ENCODE measurements at places on chromosomes 2 and 18. TPM values are rescaled to one million over a fixed set of nuclear protein-coding genes. Genes with fewer than 3 reads are reported as not detected.

GRCh38 chr2:30298302-30298701 is 67.0 kb downstream of the LBH start:
- DNase-seq = no peak

- no peak for DNase-seq
Observed at GRCh38 chr2:221750316-221750715, 178.2 kb upstream of the EPHA4 start.

ZNF142 gene
- polyA plus RNA-seq = 16.1 TPM

- no peak for DNase-seq
Observed at GRCh38 chr2:212721026-212721451, 182.4 kb upstream of the ERBB4 start.

AQP4 gene
- 0.23 TPM for polyA plus RNA-seq

DNA sequence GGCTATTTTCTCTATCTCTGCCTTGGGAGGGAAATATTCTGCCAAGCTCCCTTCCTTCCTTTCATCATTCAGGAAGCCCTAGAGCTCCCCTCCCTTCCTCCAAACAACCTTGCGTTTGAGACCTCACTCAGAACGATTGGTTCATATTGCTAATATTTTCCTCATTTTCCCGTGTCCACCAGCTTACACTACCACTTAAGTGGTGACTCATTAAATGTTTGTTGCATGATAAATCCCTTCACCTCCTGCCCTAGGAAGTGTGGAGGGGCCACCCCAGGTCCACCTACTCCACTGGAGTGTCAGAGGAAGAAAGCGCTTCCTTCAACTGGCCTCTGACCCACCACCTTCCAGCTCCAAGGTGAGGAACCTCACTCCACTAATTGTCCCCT is 2.3 kb upstream of the LPIN2 start:
- no peak for DNase-seq

DNA sequence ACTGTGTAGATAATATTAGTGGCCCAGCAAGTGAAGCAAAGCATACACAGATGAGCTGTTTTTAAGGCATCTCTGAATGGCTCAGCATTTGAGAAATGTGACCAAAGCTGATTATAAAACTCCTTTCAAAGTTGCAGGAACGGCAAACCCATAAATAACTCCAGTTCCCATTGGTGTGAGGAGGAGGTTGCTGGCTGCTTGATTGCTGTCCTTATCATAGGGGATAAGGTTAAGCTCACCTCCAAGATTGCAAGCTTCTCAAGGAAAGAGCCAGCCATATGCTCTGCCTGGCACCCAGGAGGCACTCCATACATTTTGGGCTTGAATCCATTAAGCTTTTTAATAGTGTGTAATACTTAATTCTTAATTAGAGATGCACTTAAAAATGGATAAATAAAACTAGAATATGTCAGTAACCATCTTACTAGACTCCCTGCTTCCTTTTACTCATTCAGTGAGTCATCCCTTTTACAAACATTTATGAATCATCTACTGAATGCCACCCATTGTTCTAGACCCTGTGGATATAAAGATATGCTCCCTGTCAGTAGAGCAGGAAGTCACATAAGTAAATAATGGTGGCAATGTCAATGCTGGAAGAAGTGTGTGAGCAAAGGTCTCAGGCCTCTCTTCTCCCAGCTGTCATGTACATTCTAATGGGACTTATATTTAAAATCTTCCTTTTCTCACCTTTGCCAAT is 99.3 kb downstream of the SPATS2L start:
- DNase-seq = no peak

- DNase-seq = no peak
Observed at GRCh38 chr2:167504061-167504460, 615.8 kb downstream of the XIRP2 start.

DNA sequence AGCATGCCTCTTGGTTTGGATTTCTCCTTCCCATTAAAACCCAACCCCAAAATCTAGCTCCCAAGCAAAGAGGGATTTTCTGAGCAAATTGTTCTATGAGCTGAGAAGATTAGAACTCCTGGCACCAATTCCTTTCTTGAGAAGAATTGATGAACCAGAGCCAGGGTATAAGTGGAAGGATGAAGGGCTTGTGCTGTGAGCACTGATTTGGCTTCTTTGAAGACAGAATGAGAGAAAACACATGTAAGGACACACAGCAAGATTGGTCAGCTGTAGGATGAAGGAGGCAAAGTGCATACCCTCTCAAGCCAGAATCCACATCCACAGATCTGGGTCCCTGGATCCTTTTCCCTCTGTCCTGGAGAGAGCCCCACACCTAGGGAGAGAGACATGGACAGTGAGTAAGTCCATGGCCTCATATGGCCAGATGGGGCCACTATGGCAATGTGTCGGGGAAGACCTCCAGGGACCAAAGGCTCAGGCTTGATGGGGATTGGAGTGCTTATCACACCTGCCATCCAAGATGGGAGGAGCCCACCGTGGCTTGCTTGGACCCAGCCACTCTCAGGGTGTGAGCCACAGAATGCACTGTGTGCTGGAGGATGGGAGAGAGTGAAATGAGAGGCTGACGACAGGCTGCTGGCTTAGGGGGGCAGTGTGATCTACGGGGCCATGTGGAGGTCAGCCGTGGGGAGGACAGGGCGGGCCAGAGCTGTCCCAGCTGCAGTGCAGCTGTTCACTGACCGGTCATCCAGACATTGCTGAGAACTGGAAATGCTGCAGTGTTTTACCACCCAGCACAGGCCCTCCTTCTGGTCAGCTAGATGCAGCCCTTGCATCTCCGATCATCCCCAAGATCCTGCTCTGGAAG is 339.8 kb downstream of the CYP26B1 start:
- DNase-seq = no peak

GRCh38 chr2:239751679-239752355 is 273.3 kb downstream of the NDUFA10 start:
- DNase-seq = no peak

DNA sequence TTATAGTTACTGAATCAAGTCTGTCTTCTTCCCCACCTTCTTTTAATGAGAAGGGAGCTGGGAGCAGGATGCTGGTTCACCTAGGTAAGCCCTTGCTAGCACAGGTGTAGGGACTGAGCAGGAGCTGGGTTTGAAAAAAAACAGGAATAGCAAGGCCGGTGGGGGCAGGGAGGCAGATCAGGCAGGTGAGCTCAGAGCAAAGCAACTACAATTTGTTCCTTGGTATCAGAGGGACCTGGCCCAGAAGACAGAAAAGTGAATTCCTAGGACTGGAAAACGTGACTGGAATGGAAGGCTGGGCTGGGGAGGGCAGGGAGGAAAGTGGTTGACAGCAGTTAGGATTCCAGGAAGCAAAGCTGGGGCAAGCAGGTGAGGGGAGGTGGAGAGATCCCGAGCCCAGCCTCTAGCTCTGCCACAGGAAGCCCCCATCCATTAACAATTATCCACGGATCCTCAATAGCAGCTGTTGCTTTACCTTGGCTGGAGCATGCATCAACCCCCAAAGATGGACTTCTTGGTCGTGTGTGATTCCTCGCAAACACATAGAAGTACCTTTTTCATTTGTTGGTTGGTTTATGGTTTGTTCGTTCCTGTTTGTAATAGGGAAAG is 118.4 kb downstream of the LNPK start:
- DNase-seq = no peak

- no peak for DNase-seq
Observed at GRCh38 chr2:120034027-120034426, 21.1 kb downstream of the EPB41L5 start.

KCNS3 gene
- 11.8 TPM for polyA plus RNA-seq

DNA sequence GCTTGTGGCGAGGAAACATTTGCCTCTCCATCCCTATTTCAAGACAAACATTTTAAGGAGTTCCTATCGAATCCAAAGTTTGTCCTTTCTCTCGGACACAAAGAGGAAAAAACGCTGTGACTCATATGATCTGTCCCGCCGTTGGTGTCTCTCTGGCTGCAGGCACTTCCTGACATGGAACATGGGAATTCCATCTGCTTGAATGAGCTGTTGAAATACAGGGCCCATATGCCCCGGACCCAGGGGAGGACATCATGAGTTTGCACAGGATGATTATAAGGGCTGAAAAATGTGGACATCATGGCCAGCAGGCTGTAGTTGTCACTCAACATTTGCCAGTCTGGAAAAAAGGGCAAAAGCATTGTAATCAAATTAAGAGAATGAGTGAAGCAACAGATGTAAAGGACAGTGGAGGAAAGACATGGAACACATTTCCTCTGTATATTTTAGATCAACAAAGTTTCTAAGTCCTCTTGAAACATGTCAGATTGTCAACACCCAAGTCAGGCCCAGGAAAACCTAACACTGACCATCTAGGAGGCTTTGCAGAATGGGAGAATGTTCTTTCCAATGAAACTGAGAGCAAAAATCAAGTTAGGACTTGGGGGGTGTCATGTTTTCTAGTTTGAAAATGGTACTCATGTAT is 103.2 kb upstream of the SMIM21 start:
- DNase-seq = no peak

TWIST2 gene
- polyA plus RNA-seq = 4.0 TPM
